A172 (cell line): ENCODE measurements at places on chromosomes 12 and 14. TPM values are rescaled to one million over a fixed set of nuclear protein-coding genes. Genes with fewer than 3 reads are reported as not detected.

DNA sequence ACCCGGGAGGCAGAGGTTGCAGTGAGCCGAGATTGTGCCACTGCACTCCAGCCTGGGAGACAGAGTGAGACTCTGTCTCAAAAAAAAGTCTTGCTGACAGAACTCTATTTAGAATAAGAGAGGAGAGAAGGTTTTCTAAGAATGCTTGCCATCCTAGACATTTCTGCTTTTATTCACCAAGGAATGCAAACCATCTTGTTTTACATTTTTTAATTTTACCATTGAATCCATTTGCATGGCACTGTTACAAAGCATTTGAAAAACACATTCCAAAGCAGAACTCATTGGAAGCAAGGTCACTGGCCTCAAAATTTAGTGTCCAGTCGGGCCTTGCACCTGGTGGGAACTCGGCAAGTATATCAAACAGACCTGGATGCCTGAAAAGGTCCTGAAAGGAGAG is 44.2 kb upstream of the RASSF3 start:
- no peak for DNase-seq

DNA sequence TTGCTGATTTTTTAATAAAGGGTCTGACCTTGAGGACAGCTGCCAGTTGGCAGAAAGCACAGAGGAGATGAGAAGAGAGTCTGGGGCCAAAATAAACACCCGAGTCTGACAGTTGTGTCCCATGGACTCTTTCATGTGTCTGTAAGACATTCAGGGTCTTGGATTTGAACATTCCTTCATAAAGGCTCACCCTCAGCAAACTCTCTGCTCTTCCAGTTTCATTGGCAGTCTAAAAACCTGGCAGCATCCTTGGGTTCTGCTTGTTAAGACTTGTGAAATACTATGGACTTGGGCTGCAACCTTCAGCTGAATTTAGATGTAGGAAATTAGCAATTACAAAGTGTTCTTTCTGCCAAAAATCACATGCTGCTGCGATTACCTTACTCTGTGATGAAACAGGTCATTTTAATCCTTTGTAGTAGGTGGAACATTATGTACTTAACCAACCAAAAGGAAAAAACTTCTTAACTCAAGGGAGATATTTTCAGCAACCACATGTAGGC is 32.0 kb upstream of the LMNTD1 start:
- no peak for DNase-seq

DNA sequence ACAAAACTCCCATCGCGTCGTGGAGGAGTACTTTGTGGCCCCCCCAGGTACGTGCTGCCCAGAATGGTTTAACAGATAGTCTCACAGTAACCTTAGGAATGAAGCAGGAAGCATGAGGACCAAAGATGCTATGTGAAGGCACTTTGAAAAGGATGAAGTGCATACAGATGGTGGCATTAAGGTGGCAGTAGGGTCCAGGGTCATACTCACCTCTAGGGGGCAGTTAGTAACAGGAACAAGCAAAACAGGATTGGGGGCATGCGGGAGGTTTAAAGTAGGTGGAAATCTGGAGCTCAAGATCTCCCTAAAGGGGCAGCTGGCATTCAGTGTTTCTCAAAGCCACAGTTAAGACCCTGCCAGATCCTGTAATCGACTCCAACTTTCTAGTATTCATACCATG is 10.9 kb downstream of the GATC start:
- DNase-seq: no peak

DNA sequence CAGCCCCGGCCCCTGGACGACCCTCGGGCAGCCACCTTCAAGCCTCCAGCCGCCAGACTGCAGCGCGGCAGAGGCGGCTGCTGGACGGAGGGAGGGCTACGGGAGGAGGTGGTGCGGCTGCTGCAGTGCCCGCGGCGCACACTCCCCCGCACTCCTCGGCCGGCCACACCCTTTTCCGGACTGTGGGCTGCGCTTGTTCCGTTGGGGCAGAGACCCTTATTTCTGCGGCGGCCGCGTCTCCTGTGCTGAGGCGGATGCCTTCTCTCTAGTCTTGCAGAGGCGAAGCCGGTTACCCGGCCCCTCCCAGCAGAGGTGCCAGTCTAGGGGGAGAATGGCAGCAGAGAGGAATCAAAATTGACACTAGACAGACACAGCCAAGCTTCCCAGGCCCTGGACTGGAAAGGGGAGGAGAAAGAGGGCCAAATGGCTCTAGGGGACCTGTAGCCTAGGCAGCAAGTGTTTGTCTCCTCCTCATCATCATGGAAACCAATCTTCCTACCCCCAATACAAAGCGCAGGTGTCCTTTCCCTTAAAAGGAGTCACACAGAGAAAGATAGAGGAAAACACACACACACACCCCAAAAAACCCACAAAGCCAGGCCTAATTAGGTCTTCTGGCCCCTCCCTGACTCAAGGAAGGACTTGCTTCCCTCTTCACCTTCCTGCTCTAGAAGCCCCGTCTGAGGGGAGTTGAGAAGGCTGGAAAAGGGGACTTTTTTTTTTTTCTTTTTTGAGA is 1.3 kb downstream of the ESYT1 start:
- no peak for DNase-seq

GRCh38 chr12:104219908-104220404 is 4.4 kb downstream of the TXNRD1 start:
- peak; percentile 96 for DNase-seq

GRCh38 chr14:105765893-105766614 is 239.7 kb downstream of the TMEM121 start:
- no peak for DNase-seq

- DNase-seq: peak; percentile 40
These were observed 25.8 kb upstream of the STRAP start for GRCh38 chr12:15856097-15856982.

DNA sequence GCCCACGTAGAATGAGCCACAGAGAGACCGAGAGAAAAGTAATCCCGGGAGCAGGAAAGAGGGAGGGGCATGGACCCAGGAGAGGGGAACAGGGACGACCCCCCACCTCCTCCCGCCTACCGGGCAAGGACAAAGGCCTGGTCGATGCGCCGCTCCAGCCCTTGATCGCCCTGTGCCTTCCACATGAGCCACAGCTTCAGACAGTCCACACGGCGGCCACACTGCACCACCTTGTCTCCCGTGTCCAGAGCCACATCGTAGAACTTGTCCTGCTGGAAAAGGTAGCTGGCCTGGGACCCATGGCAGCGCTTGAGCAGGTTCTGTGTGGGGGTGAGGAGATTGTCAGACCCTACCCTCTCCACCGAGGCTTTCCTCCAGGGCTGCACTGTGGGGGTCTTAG is 20.5 kb upstream of the ZNF740 start:
- no peak for DNase-seq

DNA sequence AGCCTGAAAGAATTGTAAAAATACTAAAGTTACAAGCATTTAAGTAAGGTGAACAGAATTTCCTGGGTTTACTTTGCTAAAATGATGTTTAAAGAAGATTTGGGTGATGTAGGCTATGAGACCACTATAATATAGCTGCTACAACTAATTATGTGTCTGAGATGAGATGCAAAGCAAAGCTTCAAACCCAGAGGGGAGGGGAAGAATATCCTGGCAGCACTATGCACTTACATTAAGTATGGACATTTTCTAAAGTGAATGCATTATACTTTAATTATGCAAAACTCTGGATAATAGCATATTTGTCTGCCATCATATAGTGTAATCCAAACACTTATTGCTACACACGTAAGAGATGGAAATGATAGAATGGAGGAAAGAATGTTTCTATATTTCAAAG is 1003.7 kb downstream of the GALC start:
- DNase-seq: no peak

DNA sequence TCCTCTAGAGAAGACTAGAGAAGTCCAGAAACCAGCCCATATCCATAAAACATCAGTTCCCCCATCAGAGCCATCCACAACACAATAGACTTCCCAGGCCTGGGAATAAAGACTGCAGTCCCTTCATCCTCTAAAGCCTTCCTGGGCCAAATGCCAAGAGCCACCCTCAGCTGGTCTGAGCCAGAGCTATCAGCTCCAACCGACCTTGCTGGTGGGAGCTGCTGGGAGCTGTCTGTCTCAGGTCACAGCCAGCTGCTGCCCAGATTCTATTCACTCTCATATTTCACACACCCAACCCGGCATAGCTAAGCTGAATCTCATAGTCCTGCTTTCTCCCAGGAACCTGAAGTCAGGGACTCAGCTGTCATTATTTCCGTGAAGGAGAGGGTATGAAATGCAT is 10.9 kb upstream of the TFCP2 start:
- DNase-seq: peak; percentile 19

DNA sequence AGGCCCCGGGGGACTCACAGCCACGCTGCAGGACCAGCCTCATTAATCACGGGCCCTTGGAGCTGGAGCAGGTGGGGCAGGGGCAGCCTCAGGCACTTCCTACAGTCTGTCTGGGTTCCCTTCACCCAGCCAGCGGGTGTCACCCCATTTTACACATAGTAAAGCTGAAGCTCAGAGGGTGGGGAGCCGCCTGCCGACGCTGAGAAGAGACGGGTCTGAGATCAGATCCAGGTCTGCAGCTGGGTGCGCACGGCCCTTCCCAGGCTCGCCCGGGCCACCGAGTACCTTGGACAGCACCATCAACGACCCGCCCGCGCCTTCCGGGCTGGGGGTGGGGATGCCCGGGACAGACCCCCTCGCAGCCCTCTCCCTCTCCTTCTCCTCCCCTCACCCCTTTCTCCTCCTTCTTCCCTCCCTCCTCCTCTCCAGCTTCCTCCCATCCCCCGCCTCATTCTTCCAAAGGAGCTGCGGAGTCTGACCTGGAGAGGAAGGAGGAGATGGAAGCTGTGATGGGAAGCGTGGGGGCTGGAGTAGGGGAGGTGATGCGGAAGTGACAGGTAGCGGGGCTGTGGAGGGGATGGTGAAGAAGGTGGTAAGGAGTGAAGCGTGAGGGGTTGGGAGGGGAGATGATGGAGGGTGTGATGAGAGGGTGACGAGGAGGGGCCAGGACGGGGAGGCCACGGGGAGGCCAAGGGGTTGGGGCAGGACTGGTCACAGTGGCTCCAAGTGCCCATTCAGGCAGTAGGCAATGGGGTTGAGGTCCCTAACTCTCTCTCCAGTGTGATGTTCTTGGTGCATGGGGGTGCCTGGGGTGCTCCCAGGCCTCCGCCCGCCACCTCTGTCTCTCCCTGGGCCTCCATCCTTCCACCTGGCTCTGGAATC is 8.8 kb downstream of the DTX1 start:
- DNase-seq: no peak

DNA sequence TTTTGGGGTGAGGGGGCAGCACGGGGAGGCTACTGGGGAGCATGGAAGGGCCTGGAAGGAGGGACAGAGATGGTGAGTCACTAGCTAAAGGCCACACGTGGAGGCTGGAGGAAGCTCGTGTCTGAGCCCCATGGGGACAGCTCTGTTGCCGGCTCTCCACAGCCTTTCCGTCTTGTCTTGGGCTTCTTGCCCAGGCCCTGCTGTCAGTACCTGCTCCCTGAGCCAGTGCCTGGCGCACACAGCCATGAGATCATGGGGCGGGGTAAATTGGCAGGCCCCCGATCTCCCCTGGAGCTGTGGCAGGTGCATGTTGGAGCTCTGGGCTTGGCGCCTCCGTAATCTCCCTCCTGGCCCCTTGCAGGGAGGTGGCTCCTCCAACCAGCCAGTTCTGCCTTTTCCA is 16.1 kb upstream of the KRT80 start:
- DNase-seq: peak; percentile 97

DNA sequence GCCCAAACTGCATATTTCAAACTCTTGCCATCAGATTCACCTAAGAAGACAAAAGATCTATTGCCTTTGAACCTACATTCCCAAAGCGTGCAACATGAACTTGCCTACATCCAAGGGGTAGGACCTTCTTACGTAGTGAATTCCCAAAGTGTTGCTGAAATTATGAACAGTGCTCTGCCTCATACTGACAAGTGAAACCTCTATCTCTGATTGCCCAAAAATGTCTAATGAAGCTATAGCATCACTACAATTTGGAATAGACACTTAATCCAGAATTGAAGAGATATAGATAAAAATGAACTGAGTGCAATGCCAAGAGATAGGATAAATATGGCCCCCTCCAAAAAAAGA is 31.1 kb downstream of the CLEC2D start:
- DNase-seq: no peak

DNA sequence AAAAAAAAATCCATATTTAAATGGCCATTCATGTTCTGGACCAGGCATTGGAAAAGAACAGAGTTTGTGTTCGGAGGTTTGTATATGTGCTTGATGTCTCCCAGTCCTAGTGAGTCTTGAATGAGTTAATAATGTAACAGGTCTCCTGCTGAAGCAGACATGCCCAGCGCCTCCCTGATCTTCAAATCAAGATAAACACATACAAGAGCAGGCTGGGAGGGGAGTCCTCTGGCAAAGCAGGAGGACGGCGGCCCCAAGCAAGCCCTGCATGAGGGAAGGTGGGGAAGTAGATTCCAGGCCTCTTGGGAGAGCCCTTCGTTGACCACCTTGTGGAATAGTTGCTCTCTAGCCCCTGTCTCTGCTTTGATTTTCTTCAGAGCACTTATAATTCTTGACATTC is 156.3 kb downstream of the ZFP36L1 start:
- DNase-seq: no peak

DNA sequence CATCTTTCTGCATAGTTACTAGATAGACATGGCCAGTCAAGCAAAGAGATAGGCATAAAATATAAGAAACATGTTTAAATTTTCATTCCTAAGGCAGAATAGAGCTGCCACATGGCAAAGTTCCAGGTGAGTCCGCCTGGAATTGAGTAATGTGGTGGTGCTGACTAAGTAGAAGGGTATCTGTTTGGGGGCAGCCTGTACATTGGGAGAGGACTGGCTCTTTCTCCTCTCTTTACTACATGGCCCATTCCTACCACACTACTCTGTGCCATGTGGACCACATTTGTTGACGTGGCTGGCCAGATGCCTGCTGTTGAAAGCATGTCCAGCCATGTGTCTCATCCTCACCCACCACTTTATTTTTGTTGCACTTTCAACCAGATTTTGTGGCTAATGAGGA is 354.0 kb downstream of the ETNK1 start:
- peak; percentile 67 for DNase-seq

DNA sequence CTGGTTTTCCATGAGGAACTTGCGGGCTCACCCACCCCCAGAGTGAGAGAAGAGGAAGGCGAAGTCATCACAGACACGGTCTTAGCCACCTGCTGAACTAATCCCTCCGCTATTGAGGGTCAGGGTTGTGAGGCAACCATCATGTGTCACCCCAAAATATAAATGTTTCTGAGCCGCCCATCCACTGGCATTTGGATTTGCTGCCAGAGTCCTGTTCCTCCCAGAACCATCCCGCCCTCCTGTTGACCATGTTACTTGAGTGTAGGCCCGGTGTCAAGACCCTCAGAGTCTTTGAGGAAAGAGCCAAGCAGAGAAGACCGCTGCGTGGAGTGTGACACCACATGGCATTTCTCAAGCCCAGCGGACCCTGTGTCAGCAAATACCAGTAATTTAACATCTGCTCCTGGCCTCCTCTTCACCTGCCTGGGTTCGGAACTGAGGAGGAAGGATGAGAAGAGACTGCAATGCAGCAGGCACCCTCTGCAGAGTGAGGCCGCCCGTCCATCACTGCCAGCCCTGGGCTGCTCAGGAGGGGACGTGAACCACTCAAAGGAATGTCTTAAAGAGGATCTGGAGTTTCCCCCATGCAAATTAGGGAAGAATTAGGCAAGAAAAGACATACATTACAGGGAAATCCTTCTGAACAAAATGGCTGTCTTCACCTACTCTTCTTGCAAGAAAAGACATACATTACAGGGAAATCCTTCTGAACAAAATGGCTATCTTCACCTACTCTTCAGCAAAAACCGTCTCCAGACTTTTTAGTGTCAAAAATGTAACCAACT is 100.4 kb downstream of the FBXL14 start:
- DNase-seq: no peak

Gene ARHGAP9
- total RNA-seq: 0.43 and 0.79 TPM in 2 replicates

Gene FGF23
- not detected in 2 replicates for total RNA-seq

Gene NKX2-8
- total RNA-seq: not detected in 2 replicates

Gene PZP
- total RNA-seq: not detected in 2 replicates

Gene CCDC197
- total RNA-seq: not detected in 2 replicates

Gene HOXC10
- 4.4 and 4.9 TPM in 2 replicates for total RNA-seq

Gene C1QL4
- total RNA-seq: 2.3 and 4.4 TPM in 2 replicates

Gene WNT5B
- 10.1 and 10.3 TPM in 2 replicates for total RNA-seq

Gene NXPH4
- 5.3 and 5.8 TPM in 2 replicates for total RNA-seq
